GOT3 (cell line): ENCODE measurements at places on chromosomes 3 and 15.

GRCh38 chr15:91380114-91380513, 280.1 kb downstream of the SV2B start:
- no peak for DNase-seq

GRCh38 chr3:9794400-9794799, 1.5 kb downstream of the ARPC4 start:
- DNase-seq, result no peak

- DNase-seq, result no peak
Measured at GRCh38 chr15:72585476-72586058, 68.9 kb upstream of the GOLGA6B start.

GRCh38 chr3:112061152-112061551, 25.0 kb upstream of the C3orf52 start:
- no peak for DNase-seq

GRCh38 chr15:35863655-35864054, 317.7 kb upstream of the DPH6 start:
- no peak for DNase-seq

- no peak for DNase-seq
Measured at GRCh38 chr15:100934166-100934565, 15.0 kb downstream of the LRRK1 start.

- no peak for DNase-seq
Measured at GRCh38 chr15:48962662-48963523, 826 bp downstream of the SHC4 start.

DNA sequence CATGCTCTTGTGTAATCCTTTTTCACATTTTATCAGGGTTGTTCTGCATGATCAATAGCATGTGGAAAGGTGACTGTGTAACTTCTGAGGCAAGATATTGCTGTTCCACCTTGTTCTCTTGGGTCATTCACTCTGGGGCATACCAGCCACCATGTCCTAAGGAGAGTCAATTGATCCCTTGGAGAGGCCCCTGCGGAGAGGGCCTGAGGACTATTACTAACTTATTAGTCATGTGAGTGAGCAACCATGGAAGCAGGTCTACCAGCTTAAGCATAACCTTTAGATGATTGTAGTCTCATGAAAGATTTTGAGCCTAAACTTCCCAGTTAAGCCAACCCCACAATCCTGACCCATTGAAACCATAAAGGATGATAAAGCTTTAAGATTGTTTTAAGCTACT, 22.0 kb upstream of the COL6A5 start:
- no peak for DNase-seq

DNA sequence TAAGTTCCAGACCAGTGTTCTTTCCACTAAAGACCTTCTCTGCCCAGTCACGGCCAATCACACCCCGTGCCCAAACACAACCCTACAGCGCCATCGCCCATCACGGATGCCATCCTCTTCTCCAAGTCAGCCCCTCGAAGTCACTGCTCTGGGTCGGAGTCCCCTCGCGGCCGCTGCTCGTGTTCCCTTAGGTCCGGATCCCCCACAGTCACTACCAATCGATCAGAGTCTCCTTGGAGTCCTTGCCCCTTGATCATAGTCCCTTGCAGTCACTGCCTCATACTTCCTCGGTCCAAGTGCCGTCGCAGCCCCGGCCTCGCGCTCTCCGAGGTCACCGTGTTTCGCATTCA, 461 bp downstream of the PCYT1A start:
- DNase-seq, result no peak

- DNase-seq, result no peak
Measured at GRCh38 chr3:172203522-172204258, 164.3 kb downstream of the FNDC3B start.

DNA sequence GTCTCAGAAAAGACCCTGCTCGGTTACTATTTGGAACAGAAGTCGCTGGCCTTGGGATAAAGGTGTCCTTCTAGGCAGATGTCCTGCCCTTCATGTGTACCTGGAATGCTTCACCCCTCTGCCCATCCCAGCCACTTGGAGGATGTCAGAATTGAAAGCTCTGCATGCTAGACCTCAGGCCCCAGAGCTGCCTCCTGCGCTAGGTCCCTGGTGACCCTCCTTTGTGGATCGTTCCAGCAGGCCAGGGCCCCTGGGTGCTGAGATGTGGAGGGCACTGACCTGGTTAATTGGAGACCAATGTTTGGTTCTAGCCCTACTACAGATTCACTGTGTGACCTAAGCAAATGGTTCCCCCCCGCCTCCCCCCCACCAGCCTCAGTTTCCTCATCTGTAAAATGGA, 2.7 kb upstream of the CTSH start:
- no peak for DNase-seq

DNA sequence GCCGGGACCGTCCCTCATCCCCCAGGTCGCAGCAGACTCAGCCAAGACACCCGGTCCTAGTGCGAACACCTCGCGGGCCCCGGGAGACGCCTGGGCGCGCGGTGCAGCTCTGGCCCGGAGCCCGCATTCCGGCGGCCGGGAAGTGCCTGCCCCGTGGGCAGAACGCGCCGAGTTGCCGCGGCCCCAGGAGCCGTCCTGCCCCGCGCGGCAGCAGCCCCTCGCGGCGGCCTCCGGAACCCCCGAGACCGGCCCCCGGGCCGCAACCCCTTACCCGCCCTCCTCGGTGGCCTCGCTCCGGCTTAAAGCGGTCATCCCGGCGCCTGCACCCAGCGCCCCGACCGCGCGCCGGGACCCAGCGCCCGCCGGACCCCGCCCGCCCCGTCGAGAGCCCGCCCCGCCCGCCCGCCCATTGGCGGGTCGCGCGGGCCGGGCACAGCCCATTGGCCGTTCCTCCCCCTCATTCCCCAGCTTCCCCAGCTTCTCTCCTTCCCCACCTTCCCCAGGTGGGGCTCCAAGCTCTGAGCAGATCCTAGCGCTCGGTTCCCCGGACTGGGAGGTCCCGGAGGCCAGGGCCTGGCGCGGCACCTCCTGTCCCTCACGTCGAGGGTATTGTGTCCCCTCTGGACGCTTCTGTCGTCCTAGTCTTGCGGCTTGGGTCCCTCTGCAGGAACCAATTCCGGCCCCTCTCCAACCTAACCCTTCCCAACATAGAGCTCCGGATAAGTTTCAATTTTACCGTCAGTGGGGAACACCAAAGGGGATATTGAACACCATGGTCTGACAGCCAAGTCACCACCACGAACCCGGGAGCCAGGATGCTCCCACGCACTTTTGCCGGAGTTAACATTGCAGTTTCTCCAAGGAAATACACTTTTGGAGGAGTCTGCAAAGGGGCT, at the start of gene GRAMD2A:
GRAMD2A (minus strand) TSS at position 328 of the 896 bp plus-strand sequence.
- no peak for DNase-seq

DNA sequence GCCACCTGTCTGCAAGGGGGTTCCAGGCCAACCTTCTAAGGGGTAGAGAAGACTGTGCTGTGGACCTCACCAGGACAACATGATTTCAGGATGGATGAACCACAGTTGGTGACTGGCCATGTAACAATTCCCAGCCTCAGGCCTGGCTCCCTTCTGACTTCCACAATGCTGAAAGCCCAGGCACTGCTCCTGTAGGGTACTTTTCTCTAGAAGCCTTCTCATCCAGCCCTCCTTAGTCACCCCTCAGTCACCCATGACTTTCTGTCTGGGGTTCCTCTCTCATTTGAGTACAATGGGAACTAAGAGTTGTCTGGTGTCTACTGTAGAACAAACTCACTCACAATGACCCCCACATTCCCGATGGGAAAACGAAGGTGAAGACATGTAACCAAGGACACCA, 8.6 kb downstream of the ALS2CL start:
- DNase-seq, result no peak

- DNase-seq, result no peak
Measured at GRCh38 chr15:75733761-75734651, 21.4 kb upstream of the CSPG4 start.

- no peak for DNase-seq
Measured at GRCh38 chr3:30156586-30157498, 449.6 kb upstream of the TGFBR2 start.

DNA sequence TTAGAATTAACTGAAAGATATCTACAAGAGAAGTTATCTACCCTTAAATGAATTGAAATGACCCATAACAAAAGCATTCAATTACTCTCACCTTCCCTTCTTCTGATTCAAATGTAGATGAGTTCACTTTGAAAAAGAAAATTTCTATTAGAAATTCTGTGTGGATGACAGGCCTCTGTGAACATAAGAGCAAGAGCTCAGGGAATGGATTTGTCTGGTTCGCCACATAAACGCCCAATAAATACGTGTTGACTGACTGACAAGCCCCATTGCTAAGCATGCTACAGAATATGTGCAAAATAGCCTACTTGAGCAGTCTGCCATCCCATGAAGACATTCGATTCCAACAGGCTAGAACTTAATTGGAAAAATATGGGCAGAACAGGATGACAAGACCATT, 315.9 kb downstream of the MECOM start:
- DNase-seq, result no peak

DNA sequence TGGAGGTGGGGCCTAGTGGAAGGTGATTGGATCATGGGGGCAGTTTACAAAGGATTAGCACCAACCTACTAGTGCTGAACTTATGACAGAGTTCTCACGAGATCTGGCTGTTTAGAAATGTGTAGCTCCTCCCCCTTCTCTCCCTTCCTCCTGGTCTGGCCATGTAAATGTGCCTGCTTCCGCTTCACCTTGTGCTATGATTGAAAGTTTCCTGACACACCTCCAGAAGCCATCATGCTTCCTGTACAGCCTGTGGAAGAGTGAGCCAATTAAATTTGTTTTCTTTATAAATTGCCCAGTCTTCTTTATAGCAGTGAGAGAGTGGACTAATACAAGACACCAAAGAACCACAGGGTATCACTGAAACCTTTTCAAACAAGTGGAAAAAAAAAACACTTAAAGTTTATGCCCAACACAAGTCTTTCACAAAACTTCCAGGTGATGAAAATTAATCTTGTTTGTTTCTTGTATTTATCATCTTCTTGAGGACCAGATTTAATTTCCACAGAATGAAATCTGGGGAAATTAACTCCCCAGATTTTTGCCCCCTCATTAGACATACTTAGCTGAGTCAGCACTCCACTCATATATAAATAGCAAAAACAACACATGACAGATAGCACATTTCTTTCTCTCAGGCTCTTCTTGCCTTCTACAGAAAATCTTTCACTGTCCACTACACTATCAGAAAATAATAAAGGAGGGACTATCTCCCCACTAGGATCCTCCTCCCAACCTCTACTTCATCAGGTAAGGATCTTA, 847.2 kb downstream of the TUSC7 start:
- DNase-seq, result no peak

DNA sequence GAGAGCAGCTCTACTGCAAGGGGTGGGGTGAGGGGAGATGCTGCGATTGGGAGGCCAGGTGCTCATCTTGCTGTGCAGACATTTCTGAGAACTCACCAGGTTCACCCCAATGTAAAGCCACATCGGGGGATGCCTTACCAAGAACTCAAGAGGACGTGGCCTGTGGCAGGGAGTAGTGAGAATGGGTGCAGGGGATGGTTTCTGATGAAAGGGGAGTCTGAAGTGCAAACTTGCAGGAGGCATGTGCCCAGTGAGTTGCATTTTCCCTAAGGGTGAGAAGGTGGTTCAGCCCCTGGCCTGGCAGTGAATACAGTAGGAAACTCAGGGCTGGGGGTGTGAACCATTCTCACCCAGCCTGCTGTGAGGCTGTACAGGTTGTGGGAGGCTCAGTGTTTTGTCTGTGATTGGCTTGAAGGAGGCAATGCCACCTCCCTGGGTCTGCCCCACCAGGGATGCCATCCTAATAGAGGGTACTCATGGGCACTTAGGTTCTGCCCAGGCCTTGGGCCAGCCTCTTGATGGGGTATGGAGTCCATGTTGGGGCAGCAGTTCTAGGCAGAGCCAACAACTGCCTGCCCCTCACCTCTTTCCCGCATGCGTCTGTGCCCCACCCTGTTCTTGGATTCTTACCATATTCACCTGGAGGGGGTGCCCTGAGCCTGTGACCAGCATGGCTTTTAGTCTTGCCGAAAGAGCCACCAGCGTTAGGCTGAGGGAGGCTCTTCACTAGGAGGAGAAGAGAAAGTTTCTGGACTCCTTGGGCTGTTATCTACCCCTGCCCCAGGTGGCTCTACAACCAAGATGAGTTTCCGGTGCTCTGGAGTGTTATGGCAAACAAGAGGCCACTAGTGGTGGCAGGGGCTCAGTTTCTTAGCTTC, 4.5 kb downstream of the HEMK1 start:
- DNase-seq, result no peak

DNA sequence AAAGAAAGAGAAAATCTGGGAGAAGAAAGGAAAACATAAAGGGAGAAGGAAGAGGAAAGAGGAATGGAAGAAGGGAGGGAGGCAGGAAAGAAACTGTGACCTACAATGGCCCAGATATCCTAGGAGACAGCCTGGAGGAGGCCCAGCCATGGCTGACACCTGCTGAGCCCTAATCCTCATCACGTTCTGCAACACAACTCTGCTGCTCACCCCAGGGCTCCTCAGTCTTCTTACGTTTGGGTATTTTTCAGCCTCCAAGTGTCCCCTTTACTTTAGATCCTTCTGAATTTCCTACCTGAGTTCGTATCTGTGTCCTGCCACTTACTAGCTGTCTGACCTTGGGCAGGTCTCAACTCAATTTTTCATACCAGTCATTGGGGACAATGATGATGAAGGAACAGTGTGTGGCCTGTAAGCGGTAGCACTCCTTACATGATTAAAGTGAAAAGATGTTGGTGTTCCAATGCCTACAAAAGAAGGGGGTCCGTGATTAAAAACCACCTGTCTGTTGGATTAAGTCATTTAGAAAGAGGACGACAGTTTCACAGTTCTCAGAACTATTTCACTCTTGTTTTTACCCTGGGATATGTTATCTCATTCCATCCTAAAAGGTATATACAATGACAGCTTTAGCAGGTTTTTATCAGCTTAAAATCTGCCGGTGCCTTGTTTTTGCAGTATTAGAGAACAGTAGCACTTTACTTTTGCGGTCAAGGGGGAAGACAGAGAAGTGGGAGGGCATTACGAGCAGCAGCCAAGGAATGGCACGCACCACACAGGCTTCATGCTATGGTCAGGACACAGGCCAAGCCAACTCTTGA, 47.4 kb downstream of the CCR4 start:
- DNase-seq, result no peak

DNA sequence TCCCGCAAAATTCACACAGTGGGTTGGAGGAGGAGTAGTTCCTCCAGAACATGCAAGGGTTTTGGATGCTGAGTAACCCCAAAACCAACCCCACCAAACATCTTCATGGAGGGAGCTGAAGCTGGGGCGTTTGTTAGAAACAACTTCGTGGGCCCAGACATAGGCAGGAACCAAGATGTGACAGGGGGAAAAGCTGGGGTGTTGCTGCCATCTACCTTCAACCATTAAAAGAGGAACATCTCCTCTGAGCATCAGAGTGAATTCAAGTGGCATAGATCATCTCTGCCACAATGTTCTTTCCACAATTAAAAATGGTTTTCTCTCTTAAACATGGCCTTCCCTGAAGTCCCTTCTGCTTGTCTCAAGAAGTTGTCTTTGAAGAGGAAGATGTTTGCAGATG, 20.5 kb downstream of the SIDT1 start:
- no peak for DNase-seq
